Stimulated activated CD4-positive, alpha-beta T cell treated with anti-CD3 and anti-CD28 coated beads, TNF-alpha, amount 100 ng/mL, for 48 hours (primary cell): ENCODE measurements at places on chromosomes 4 and X.

DNA sequence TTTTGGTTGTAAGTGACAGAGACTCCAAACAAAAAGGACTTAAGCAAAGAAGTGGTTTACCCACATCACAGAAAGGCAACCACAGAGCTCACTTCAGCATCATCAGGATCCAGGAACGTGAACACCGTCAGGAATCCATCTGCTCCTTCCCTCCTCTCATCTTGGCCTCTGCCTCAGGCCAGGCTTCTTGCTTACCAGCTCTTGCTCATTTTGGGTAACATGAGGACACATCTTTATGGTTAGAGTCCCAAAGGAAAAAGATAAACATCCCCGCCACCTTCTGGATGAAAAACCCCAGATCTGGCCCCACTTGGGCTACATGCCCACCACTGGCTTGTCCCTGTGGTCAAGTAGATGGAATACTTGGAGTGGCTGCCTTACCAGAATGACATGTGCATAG lies 176.8 kb upstream of the RPL34 start:
- no peak for DNase-seq

DNA sequence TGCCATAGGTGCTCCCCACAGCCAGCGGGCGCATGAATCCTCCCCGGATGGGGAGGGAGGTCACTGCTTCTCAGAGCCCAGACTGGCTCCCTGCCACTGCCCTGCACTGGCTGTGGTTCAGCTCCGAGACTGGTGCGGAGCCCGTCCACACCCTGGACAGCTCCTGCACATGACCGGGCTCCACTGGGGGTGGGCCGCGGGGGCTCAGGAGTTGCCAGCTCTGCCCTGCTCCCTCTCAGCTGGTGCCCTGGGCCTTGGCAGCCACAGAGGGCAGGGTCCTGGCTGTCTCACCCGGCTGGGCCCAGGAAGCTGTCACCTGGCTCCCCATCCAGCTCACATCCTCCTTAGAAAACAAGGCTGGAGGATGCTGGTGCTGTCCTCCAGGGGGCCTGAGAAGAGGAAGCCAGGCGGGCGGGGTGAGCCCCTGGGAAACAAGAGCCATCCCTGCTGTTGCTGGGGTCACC lies 64.9 kb upstream of the ADRA2C start:
- DNase-seq: no peak

GRCh38 chr4:88674565-88674964 lies 23.1 kb downstream of the NAP1L5 start:
- DNase-seq: no peak

DNA sequence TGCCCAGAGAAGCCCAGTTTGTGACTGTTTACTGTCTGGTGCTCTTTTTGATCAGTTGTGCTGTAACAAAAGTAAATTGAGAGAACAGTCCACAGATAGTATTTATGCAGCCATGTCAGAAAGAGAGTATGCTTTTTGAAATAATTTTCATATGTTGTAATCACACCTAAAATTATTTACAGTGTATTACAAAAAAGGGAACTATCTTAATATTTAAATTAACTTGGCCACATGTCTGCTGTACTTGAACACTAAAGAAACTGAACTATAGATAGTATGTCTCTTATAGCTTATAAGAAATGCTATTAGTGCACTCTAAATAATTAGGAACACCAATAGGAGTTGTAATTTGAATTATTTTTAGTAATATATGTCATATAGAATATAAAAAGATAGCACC lies 30.2 kb downstream of the KIAA0232 start:
- no peak for DNase-seq

DNA sequence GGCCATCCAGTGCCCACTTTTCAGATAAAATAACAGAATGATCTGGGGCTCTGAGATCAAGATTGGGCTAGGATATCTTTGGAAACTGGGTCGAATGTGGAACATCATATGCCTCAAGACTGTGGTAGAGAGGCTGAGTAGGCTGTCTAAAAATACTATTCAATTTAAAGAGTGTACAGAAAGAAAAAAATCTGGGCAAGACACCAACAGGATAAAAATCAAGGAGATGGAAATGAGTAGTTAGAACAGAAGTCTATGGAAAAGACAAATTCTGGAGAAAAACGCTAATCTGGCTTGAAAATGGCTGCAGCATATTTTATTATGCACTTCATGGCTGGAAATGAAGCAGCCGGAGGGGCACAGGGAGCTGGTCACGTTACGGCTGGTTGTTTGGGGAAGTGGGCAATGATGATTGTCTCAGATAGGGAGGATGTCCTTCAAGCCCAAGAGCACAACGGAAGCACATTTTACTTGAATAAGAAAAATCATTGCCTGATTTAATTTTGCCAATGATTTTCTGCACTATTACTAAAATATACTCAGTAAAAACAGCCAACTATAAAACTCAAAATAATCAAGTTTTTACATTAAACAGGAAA lies 27.1 kb upstream of the MAPK10 start:
- DNase-seq: no peak

DNA sequence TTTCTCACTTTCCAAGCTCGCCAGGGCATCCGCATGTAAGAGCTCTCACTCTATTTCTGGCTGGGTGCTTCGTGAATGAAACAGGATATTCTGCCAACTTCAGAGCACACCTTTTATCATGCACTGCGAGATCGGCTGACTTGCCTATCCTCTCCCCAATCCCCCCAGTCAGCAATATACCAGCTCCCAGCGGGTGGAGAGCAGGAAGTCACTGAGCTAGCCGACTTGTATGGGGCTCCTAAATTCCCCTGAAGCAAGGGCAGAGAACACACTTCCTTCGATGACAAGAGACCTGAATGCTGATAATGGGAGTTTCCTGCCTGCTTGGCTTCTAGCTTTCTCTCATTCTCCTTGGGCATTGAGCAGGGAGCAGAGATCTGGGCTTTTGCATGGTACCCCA lies 33.8 kb upstream of the MAMLD1 start:
- DNase-seq: no peak

GRCh38 chr4:181517491-181517890 lies 725.7 kb upstream of the TENM3 start:
- DNase-seq: no peak

DNA sequence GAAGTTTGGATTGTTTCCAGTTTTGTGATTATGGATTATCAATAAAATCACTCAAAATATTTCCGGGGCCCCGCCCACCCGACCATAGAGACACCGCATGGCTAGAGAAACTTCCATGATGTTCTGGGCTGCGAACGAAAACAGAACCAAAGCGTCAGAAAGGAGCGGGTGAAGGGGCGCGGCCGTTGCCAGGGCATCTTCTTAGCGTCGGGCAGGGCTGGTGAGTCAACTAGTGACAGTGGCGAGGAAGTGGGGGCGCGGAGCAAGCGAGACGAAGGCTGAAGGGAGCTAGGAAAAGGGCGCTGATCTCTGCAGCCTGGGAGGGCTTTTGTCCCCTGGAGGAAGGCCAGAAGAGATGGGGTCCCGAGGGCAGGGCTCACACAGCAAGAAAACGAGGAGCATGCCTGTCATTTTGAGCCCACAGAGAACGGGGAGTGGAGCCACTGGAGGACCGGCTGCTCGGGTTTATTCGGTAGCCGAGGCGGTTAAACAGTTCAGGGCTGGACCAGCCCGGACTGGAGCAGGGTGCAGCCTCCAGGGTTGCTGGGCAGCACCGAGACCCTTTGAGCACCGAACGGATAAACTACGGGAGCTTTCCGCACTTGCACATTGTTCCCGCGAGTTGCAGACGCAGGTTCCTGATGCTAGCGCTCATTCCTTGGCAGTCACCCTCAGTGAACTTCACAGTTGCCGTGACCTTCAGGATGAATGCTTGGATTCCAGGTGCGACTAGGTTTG lies 298.1 kb upstream of the TRPC5 start:
- DNase-seq: no peak

GRCh38 chr4:14769993-14770392 lies 232.3 kb upstream of the CPEB2 start:
- no peak for DNase-seq

GRCh38 chr4:39905656-39906055 lies 72.1 kb downstream of the PDS5A start:
- no peak for DNase-seq

GRCh38 chr4:24690436-24690835 lies 104.9 kb upstream of the SOD3 start:
- DNase-seq: no peak

DNA sequence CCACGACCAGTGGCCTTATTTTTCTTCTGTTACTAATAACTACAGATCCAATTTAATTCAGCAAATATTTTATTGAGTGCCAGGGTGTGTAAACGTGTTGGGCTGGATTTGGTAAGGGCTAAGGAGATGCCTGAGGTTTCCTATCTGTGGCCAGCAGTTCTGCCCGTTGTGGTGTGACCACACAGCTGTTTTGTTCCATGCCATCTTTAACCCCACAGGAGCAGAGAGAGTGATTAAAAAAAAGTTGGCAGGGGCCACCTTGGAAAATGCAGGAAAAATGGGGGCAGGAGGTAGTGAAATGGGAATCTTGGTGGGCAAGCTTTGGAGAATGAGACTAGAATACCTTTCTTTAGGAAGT lies 1.1 kb downstream of the PLAC8 start:
- no peak for DNase-seq

DNA sequence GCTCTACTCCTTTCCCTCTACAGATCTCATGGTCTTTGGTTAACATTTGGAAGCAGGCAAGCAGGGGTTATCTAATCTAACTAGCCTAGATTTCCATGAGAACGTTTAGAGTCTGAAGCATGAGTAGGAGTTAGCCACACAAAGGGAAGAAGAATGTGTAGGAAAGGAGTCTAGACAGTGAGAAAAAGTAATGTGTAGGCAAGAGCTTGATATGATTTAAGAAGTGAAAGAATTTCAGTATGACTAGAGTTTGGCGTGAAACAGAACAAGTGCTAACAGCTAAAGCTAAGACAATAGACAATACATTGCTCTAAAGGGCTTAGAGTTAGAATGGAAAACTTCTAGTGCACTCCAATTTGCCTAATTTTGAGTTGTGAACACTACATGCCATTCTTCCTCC lies 10.8 kb downstream of the CXCL8 start:
- DNase-seq: no peak

DNA sequence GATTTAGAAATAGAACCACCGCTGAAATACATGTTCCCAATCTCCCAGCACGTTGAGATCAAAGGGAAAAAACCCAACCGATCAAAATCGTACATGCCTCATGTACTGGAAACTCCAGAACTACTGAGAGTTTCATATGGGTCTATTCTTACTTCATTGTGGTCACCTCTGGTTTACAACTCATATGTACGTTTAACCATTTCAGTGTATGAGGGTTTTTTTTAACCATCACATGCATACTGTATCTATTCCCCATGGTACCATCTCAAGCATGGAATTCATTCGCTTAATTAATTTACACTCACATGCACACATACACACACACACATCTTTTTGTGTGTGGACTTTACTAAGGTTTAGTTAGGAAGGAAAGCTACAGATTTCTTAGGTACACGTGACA lies 46.0 kb upstream of the CLNK start:
- DNase-seq: no peak

GRCh38 chr4:125739760-125740159 lies 425.0 kb downstream of the FAT4 start:
- no peak for DNase-seq

- DNase-seq: no peak
Measured at GRCh38 chr4:168248176-168248710, 70.3 kb downstream of the DDX60 start.

DNA sequence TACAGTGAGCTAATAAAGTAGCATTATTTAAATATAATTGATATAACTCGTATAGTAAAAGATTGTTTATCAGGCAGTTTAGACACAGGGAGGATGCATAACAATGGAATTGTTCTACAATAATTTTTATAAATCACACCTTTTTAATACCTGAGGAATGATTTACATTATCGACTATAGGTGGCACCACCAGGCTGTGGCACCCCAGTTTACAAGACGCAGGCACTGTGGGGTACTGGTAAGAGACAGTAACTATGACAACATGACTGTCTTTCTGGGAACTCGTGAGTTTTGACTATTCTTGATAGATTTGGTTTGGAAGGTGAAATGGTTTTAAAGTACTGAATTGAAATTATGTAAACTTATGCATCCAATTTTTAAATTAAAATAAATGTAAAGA lies 27.1 kb upstream of the STBD1 start:
- DNase-seq: no peak

GRCh38 chr4:65738134-65738533 lies 67.8 kb upstream of the EPHA5 start:
- DNase-seq: no peak

GRCh38 chr4:11050766-11051165 lies 366.2 kb upstream of the CLNK start:
- DNase-seq: no peak

DNA sequence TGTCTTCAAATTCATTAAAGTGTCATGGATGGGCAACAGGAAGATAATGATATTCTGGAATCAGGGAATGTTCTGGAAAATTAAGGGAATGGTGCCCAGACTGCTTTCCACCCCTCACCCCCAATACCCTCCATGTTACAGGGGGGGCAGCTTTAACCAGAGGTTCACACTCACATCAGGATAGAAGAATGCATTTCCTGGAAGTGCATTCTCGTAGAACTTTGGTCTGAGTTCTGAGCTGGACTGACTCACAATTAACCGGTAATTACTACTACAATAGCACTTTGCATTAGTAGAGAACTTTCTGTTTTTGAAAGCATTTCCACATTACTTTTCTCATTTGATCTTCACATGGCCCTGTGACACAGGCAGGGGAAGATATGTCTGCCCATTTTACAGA lies 52.5 kb upstream of the SHISA3 start:
- no peak for DNase-seq

- no peak for DNase-seq
Measured at GRCh38 chr4:108042927-108043326, 53.2 kb downstream of the HADH start.
